T-cell (primary cell): ENCODE measurements at places on chromosomes 1 and 21.

GRCh38 chr1:48033495-48034045 is 36.4 kb upstream of the TRABD2B start:
- H3K4me3 ChIP-seq = no peak overlapping the region
- peaks cover 22% of the 10 kb centered on the region for H3K27me3 ChIP-seq
- H3K4me1 ChIP-seq = no peaks in the 10 kb centered on the region
- DNase-seq = no peak

- no peaks in the 10 kb centered on the region for H3K4me1 ChIP-seq
- DNase-seq = no peak
- no peak overlapping the region for H3K27ac ChIP-seq
- no peaks in the 10 kb centered on the region for H3K36me3 ChIP-seq
These were observed 392.8 kb upstream of the CAMK1G start for GRCh38 chr1:209190591-209191261.

DNA sequence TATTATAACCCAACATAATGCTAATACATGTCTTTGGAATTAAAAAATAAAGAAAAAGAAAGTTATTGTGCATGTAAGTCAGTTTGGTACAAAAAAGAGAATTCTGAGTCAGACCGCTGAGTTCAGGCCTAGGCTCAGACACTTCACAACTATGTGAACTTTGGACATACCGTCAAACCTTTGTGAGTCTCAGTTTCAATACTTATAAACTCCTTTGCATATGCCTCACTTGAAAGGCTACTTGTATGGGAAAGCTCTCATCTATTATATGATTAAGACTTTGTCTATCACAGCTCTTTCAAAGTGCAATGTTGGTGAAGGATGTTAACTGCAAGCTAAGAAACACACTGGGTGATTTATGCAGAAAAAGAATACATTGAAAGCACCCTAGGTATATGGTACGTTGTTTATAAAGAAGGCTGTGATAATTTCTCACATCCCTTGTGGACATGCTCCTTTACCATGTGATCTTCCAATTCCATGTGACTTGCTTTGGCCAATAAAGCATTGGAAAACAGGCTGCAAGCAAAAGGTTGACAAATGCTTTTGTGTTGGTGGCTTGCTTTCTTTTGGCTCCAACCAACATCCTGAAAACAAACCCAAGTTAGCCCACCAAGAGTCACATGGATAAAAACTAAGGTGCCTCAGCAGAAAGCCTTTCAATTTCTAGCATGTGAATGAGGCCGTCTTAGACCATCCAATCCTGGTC is 49.6 kb downstream of the INTS7 start:
- H3K27me3 ChIP-seq = no peaks in the 10 kb centered on the region
- H3K4me3 ChIP-seq = no peak overlapping the region
- no peaks in the 10 kb centered on the region for H3K4me1 ChIP-seq
- DNase-seq = no peak
- no peak overlapping the region for H3K27ac ChIP-seq

GRCh38 chr1:246078126-246078887 is 428.8 kb downstream of the SMYD3 start:
- no peak for DNase-seq

GRCh38 chr1:25795211-25795610 is 4.8 kb upstream of the SELENON start:
- peaks cover 15% of the 10 kb centered on the region for H3K4me1 ChIP-seq
- no peaks in the 10 kb centered on the region for H3K27me3 ChIP-seq
- no peak for DNase-seq
- H3K27ac ChIP-seq = no peak overlapping the region
- H3K36me3 ChIP-seq = peaks cover under 1% of the 10 kb centered on the region

DNA sequence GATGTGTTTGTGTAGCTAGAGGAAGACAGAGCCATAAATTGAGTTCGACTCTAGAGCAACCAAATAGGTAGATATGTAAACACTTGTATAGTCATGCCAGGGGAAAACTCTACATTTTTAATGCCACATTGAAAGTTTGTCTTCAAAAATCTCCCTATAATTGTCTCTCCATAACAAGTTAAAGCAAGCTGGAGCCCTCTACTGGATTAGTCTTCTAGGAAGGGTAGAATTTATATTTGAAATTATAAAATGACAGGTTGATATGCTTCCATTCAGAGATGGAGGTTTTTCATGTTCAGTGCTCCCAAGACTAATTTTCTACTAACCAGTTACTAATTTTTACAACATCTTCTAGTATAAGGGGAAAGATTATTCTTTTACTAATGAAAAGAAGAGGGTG is 13.1 kb upstream of the COL24A1 start:
- H3K4me1 ChIP-seq = no peaks in the 10 kb centered on the region
- no peaks in the 10 kb centered on the region for H3K36me3 ChIP-seq
- no peak for DNase-seq
- no peak overlapping the region for H3K27ac ChIP-seq
- no peaks in the 10 kb centered on the region for H3K27me3 ChIP-seq

- no peak overlapping the region for H3K27ac ChIP-seq
- no peak overlapping the region for H3K4me3 ChIP-seq
- H3K27me3 ChIP-seq = no peaks in the 10 kb centered on the region
- H3K4me1 ChIP-seq = peaks cover 11% of the 10 kb centered on the region
These were observed 54.7 kb upstream of the ARTN start for GRCh38 chr1:43878854-43879253.

- H3K27me3 ChIP-seq = peaks cover 56% of the 10 kb centered on the region
- DNase-seq = no peak
- H3K4me3 ChIP-seq = no peak overlapping the region
- no peaks in the 10 kb centered on the region for H3K36me3 ChIP-seq
- no peaks in the 10 kb centered on the region for H3K4me1 ChIP-seq
These were observed 1.8 kb downstream of the ALPL start for GRCh38 chr1:21510885-21511578.

GRCh38 chr1:155339515-155340097 is 18.9 kb downstream of the RUSC1 start:
- H3K4me1 ChIP-seq = no peaks in the 10 kb centered on the region
- H3K36me3 ChIP-seq = peaks cover 82% of the 10 kb centered on the region
- DNase-seq = no peak
- no peaks in the 10 kb centered on the region for H3K27me3 ChIP-seq
- no peak overlapping the region for H3K4me3 ChIP-seq

GRCh38 chr1:25572708-25573590 is 29.5 kb downstream of the LDLRAP1 start:
- H3K4me1 ChIP-seq = peaks cover 62% of the 10 kb centered on the region
- H3K27me3 ChIP-seq = peaks cover 10% of the 10 kb centered on the region
